Trophoblast cell (in vitro differentiated cells and primary cell): ENCODE measurements at places on chromosomes 7 and 10.

DNA sequence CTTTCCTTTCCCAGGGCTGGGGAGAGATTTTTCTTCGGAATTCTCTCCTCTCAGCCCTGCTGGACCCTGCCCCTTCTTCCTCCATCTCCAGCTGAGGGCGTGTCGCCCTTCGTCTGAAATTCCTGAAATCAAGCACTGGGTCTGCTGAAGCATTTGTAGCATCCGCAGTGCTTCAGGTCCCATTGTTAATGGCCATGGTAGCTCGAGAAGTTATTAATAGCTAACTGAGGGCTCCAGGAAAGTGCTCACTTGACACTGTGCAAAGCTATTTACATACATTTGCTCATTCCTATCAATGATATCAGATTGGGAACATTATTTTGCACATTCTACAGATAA, 515 bp downstream of the FAM149B1 start:
- peaks cover 3% of the 10 kb centered on the region for H3K36me3 ChIP-seq
- H3K27me3 ChIP-seq, result no peaks in the 10 kb centered on the region
- peak; percentile 65 for DNase-seq
- peaks cover 2% of the 10 kb centered on the region for H3K4me1 ChIP-seq
- H3K4me3 ChIP-seq, result peak overlapping the region; percentile 80

- peaks cover 3% of the 10 kb centered on the region for H3K4me1 ChIP-seq
- no peak overlapping the region for H3K4me3 ChIP-seq
- no peaks in the 10 kb centered on the region for H3K27me3 ChIP-seq
These were observed 29.5 kb upstream of the PFKFB3 start for GRCh38 chr10:6173203-6173602.

GRCh38 chr10:130894471-130894870, 417.1 kb downstream of the TCERG1L start:
- no peak overlapping the region for H3K27ac ChIP-seq
- H3K36me3 ChIP-seq, result no peaks in the 10 kb centered on the region
- peaks cover 2% of the 10 kb centered on the region for H3K4me1 ChIP-seq
- no peak overlapping the region for H3K4me3 ChIP-seq
- no peaks in the 10 kb centered on the region for H3K27me3 ChIP-seq

DNA sequence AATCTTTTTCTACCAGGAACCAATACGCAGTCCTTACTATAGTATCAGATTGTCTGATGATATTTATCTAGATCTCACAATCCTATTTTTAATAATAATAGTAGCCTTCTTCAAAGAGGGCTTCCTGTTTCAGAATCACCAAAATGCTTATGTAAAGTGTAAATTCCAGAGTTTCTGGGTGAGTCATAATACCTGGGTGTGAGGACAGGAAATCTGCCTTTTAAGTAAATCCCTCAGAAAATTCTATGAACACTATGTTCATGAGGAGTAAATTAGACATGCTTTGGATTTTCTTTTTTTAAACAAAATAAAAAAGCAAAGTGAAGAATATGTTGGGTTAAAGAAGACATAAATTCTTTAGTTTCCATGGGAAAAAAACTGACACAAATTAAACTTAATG, 20.5 kb downstream of the DKK1 start:
- no peak overlapping the region for H3K27ac ChIP-seq
- H3K27me3 ChIP-seq, result no peaks in the 10 kb centered on the region
- no peak overlapping the region for H3K4me3 ChIP-seq
- H3K4me1 ChIP-seq, result no peaks in the 10 kb centered on the region
- H3K36me3 ChIP-seq, result no peaks in the 10 kb centered on the region
- DNase-seq, result no peak

DNA sequence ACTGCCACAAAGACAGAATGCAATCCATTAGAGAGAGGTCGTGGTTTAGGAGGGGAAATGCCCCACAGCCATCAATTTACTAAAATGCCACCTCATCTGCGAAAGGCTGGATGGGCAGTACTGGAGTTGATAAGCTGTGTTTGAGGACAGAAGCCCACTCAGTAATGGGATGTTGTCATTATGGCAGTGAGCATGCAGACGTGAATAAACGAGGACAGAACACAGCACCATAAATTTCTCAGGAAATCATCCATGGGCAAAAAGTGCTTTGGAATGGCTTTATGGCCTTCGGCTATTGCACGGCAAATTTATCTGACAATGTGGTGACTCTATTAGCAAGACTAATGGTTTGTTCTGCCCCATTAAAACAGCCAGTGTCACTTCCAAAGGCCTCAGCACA, 15.9 kb upstream of the C10orf53 start:
- H3K36me3 ChIP-seq, result no peaks in the 10 kb centered on the region
- no peak overlapping the region for H3K4me3 ChIP-seq
- no peaks in the 10 kb centered on the region for H3K27me3 ChIP-seq
- H3K4me1 ChIP-seq, result no peaks in the 10 kb centered on the region

DNA sequence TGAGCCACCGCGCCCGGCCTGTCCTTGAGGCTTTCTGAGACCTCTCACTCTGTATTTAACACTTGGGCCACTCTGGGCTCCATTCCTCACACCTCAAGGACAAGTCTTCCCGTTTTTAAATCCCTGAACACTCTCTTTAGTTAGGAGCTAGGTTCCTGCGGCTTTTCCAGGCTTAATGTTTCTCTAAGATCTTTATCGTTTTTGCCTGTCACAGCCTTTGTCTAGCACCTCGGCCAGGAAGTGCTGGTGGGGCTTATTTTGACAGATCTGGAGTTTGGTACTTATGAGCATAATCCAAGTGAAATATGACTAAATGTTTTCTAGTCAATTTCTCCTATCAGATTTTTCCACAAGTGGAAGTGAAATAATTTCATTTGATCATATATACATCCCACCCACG, 186.6 kb downstream of the DPY19L1 start:
- DNase-seq, result peak; percentile 17
- H3K4me1 ChIP-seq, result peaks cover 9% of the 10 kb centered on the region
- H3K27me3 ChIP-seq, result no peaks in the 10 kb centered on the region
- H3K36me3 ChIP-seq, result no peaks in the 10 kb centered on the region
- H3K4me3 ChIP-seq, result no peak overlapping the region

- H3K4me1 ChIP-seq, result peaks cover 75% of the 10 kb centered on the region
- peaks cover 5% of the 10 kb centered on the region for H3K36me3 ChIP-seq
- H3K4me3 ChIP-seq, result no peak overlapping the region
These were observed 22.8 kb downstream of the UNC5B start for GRCh38 chr10:71234970-71235685.

- no peaks in the 10 kb centered on the region for H3K27me3 ChIP-seq
- H3K36me3 ChIP-seq, result no peaks in the 10 kb centered on the region
- DNase-seq, result no peak
- H3K4me1 ChIP-seq, result peaks cover 2% of the 10 kb centered on the region
These were observed 27.6 kb downstream of the SGPL1 start for GRCh38 chr10:70843333-70843732.

- no peak overlapping the region for H3K4me3 ChIP-seq
- DNase-seq, result no peak
- no peaks in the 10 kb centered on the region for H3K36me3 ChIP-seq
- H3K27me3 ChIP-seq, result no peaks in the 10 kb centered on the region
These were observed 116.5 kb downstream of the SPDYE5 start for GRCh38 chr7:75608451-75609122.

DNA sequence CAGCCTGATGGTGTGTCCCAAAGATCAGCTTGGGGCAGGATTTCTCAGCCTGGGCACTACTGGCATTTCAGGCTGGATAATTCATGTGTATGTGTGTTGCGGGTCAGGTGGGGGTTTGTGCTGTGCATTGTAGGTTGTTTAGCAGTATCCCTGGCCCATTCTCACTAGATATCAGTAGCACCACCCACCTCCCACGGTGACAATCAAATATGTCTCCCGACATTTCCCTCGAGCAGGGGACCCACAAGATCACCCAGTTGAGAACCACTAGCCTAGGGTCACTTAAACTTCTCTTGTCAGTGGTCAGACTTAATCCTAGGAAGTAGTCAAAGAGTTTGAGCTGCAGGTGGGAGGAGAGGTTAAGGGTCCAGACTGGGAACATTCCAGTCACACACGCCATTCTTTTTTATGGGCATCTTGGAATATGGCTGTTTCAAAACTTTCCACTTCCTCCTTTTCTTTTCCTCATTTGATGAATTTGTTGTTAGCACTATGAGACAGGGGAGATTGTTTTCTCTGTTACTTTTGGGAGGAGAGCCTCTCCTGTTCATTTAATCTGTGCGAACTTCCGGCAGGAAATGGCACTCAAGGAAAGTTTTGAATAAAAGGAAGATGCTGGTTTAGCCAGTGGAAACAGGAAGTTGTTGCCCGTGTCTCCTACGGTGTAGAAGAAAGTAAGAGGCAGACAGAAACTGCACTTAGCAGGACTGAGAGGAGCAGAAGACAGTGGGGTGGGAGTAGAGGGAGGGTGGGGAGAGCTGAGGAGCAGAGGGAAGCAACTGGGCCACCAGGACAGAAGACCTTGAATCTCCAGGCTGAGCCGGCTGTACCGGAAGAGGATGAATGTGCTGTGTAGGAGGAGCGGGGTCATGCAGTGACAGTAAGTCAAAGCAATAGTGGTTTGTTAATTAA, 17.6 kb upstream of the EXOC6 start:
- no peaks in the 10 kb centered on the region for H3K27me3 ChIP-seq
- H3K4me1 ChIP-seq, result no peaks in the 10 kb centered on the region
- no peak overlapping the region for H3K4me3 ChIP-seq
- H3K27ac ChIP-seq, result no peak overlapping the region
- H3K36me3 ChIP-seq, result no peaks in the 10 kb centered on the region

DNA sequence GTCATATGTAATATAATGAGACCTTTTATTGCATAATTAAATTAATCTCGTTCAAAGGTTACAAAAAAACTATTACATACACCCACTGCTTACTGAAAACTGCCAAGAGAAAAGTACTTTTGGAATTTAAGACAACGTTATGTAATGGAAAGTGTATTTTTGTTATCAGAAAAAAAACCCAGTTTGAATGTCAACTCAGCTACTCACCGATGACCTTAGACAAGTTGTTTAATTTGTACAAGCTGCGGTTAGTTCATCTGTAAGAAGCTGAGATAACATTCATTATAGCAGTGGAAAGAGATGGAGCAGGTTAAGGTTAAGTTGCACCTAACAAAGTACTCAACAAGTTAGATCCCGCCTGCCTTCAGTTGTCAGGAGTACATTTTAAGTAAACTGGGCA, 1.1 kb downstream of the PSMA2 start:
- H3K4me1 ChIP-seq, result no peaks in the 10 kb centered on the region
- H3K36me3 ChIP-seq, result peaks cover 7% of the 10 kb centered on the region

DNA sequence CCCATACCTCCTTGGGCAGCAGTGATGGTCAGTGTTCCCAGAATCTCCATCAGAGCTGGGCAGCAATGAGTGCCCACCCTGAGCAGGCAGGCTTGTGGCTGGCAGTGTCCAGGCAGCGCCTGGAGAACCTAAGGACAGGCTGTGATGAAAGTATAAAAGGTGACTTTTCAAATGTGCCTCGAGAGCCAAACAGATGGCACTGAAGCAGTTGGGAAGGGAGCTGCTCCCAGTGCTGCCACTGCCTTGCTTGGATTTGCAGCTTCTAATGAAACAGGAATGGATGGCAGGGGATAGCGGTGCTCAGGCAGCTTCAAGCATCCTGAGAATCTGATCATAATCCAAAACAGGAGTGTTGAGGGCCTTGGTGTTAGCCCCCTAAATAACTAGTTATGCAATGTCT, 179.8 kb upstream of the AOAH start:
- DNase-seq, result no peak
- H3K36me3 ChIP-seq, result no peaks in the 10 kb centered on the region
- no peak overlapping the region for H3K27ac ChIP-seq

GRCh38 chr10:113518415-113518814, 34.4 kb upstream of the HABP2 start:
- H3K36me3 ChIP-seq, result no peaks in the 10 kb centered on the region
- no peak for DNase-seq
- H3K4me1 ChIP-seq, result peaks cover 3% of the 10 kb centered on the region
- no peak overlapping the region for H3K4me3 ChIP-seq

GRCh38 chr7:54249686-54250085, 292.5 kb upstream of the VSTM2A start:
- no peak overlapping the region for H3K4me3 ChIP-seq
- H3K27me3 ChIP-seq, result no peaks in the 10 kb centered on the region
- no peaks in the 10 kb centered on the region for H3K4me1 ChIP-seq
- H3K36me3 ChIP-seq, result no peaks in the 10 kb centered on the region

- H3K27me3 ChIP-seq, result no peaks in the 10 kb centered on the region
- no peaks in the 10 kb centered on the region for H3K36me3 ChIP-seq
- no peak overlapping the region for H3K27ac ChIP-seq
- H3K4me1 ChIP-seq, result no peaks in the 10 kb centered on the region
These were observed 30.7 kb upstream of the GDF10 start for GRCh38 chr10:47269294-47269693.

DNA sequence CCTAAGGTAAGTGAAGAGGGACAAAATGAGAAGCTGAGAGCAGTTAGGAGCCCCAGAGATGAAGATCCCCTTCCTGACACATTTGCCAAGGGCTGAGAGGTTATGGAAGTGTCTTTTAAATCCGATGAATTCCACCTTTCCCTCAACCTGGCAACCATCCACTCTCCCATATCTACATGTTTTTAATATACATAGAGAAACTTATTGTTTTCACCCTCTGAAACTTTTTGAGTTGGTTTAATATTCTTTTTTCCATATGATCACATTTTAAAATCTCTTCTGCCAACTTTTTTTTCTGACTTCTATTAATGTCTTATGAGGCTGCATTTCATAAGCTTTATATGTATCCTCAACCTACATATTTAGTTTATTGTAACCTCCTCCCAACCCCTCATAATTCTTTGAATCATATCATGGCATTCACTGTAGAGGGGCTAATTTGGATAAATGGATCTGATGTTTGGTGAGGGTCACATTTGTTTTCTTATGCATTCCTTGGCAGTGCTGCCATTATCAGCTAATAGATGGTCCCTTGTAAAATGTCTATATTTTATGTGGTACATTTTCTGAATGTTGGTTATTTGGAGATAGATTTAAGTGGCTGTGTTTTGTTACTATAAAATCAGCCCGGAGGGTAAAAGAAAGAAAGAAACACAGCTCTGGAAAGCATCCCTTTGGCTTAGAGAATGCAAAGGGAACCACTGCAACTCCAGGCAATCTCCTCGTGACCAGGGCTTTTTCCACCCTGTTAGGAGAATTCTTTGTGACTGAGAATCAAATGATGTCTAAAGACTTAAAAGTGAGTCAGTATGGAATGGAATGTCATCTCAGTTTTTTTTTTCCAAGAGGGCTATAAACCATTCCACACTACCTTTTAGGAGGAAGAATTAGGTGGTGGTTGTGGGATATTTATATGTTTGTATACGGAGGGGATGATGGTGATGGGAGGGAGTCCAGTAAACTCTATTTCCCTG, 334.4 kb downstream of the SUGCT start:
- H3K36me3 ChIP-seq, result no peaks in the 10 kb centered on the region
- H3K4me3 ChIP-seq, result no peak overlapping the region
- DNase-seq, result peak; percentile 16
- no peak overlapping the region for H3K27ac ChIP-seq
- no peaks in the 10 kb centered on the region for H3K27me3 ChIP-seq
